ENCODE measurements at places on chromosomes 5 and 9.

DNA sequence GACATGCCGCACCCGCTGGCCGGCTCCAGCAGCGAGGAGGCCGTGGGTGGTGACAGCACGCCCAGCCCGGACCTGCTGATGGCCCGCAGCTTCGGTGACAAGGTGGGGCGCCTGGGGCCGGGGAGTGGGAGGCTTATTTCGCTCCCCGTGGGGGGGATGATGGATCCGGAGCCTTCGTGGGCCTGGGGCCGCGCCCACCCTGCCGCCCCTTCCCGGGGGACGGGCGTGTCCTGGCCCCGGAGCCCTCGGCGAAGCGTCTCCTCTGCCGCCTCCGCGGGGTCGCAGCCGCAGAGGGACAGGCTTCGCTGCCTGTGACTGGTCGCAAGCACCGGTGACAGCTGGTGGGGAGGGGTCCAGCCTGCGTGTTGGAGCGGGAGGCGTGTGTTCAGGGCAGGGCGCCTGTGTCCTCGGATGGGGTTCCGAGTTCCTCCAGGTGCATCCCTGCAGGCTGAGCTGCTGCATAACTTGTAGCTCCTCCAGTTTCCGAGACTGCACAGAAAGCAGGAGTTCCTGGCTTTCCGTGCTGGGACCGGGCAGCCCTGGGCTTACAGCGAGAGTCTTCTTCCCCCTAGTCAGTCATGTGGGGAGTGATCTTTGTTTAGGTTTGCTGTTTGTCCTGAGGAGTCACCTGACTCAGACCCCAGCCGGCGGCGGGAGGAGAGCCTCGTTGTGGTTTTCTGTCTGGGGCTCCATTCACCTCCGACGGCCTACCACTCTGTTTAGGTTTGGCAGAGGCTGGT, 666 bp downstream of the SNX30 start:
- peak; percentile 57 for DNase-seq

DNA sequence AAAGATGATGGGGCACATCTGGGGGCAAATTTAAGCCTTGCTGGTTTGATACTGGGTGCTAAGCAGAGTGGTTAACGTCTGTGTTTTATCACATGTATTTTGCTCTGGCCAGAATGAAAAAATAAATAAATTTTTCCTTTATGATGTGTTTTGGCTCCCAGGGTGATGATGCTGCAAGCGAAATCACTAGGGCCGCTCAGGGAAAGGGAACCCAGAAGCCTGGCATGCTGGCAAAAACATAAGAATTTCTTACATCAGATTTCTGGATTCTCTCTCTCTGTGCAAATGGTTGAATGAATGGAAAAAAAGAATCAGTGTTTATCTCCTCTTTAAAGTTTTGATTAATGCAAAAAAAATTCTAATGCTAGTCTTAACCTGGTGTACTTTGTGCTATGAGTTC, 1975.2 kb upstream of the C9orf72 start:
- DNase-seq, result no peak

GRCh38 chr5:1174122-1174936, 27.1 kb upstream of the SLC6A19 start:
- no peak for DNase-seq

DNA sequence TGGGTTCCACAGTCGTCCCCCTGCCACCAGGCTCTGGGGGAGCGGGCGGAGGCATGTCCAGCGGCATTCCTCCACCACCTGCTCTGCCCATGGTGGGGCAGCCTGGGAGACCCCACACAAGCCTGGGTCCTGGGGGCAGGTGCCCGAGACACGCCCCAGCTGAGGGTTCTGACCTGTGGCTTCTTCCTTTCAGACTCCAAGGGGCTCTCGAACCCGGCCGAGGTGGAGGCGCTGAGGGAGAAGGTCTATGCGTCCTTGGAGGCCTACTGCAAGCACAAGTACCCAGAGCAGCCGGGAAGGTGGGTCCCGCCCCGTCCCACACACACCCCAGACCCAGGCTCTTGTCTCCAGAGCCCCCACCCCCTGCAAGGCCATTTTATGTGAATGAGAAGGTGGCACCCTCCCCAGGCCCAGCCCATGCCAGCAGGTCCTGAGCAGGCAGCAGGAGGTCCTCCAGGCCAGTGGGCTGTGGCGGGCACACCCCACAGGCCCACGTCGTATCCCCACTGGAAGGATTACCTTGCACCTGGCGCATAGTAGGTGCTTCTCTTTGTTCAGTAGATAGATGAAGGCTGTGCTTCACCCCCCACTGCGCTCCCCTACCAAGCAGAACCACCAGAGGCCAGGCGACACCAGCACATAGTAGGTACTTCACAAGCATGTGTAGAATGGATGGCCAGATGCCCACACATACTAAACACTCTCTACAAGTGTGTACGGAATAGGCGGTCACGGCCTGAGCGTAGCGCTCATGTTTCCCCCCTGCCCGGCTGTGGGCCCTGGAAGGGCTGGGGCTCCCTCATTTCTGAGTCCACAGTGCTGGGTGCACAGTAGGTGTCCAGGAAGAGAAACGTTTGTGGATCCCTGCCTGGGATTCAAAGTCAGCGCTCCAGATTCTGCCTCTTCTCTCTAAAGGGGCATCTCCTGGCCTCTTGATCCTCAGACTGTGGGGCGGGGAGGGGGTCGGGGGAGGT, 107.9 kb downstream of the RXRA start:
- DNase-seq, result no peak

GRCh38 chr5:102857076-102857818, 102.1 kb downstream of the PAM start:
- no peak for DNase-seq

DNA sequence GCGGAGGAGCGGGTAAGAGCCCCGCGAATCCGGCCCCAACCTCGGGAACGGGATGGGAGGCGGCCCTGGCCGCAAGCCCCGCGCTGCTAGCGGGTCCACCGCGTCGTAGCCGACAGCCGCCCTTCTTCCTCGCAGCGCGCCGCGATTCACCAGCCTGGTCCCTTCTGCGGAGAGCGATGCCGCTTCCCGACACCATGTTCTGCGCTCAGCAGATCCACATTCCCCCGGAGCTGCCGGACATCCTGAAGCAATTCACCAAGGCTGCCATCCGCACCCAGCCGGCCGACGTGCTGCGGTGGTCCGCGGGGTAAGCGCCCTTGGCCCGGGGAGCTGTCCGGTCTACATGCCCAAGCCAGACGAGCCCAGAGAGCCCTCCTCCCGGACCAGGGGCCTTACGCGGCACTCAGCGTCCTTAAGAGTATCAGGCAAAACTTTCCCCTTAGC, 335 bp downstream of the ROPN1L start:
- DNase-seq, result no peak

DNA sequence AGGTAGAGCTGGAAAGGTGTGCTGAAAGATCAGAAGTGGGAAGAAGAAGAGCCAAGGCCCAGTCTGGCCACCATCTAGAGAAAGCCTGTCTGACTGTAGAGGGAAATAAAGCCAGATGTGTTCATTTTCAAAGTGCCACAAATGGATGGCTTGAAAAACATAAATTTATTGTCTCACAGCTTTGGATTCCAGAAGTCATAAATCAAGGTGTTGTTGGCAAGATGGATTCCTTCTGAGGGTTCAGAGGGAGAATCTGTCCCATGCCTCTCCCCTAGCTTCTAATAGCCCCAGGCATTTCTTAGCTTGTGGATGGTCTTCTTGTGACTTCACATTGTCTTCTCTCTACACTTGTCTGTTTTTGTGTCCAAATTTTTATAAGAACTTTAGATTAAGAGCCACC, 6.2 kb upstream of the PRELID2 start:
- DNase-seq, result no peak

GRCh38 chr5:34858790-34859189, 19.8 kb downstream of the TTC23L start:
- no peak for DNase-seq

GRCh38 chr5:35443803-35444595, 173.7 kb upstream of the SPEF2 start:
- DNase-seq, result no peak

DNA sequence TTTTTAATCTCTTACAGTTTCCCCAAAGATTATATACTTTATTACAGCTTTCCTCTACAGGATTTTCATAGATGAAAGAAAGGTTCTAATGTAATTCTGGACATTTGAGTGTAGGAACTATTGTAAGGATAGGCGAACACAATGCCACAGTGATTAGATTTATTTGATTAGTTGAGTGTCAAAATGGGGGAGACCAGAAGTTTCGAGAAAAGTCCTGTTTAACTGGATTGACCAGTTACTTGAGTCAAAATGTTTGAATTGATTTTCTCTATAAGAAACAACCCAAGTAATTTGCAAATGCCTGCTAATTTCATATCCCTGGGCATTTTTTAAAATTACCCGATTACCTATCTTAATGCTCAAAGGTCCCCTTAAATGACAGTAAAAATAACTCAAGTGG, 50.6 kb downstream of the SMARCA2 start:
- no peak for DNase-seq

DNA sequence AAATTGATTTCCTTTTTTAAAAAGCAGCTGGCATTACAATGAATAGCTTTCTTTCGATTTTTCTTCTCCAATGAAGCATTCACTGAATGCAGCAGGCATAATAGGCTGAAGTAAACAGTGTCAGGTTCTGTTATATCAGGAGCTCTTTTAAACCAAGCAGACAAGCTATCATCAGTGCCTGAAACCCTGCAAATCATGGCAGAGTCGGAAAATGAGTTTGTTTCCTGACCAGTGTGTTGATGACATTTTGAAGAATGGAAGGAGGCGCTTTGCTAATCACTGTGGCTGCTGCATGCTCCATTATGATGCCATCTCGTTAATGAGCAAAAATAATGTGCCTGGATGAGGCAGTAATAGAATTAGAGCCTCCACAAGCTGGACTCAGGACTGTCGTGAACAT, 284.5 kb downstream of the ZNF608 start:
- no peak for DNase-seq

DNA sequence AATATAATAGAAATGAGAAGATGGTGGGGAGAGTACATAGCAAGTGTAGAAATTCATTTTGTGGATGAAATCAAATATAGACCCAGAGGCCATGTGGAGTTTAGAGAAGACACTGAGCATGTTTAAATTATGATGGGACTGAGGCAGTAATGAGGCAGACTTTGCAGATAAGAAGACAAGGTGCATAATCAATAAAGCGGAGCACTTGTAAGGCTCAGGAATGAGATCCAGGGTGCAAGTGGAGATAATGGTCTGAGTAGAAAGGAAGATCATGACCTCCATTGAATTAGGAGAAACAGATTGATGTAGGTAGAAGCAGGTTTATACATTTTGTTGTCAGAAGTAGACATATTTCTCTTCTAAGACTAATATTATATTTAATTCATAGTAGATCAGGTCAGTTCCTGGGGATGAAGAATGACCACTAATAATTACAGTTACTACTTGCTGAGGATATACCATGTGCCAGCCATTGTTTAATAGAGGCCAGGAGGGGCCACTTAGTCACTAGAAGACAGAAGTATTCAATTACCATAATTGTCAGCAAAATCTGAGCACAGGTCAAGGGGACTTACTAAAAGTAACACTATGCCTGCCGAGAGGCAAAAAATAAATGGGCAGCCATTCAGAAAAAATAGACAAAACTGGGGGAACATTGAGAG, 479.8 kb downstream of the DNAH5 start:
- no peak for DNase-seq

DNA sequence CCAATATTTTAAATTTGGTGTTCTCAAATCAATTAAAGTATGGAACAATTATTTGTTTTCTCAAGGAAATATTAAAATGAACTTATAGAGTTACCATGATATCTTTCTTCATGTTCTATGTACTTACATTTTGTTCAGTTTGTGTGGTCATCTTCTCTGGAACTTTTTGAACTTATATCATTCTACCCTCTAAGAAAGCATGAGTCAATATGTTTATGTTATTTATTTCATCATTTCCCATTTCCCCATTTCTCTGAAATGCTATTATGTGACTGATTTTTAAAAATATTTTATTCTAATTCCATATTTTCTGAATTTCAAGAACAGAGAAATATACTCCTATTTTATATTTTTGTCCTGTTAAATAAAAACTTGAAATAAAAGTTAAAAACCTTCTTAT, 123.5 kb upstream of the ACOT12 start:
- DNase-seq, result no peak

DNA sequence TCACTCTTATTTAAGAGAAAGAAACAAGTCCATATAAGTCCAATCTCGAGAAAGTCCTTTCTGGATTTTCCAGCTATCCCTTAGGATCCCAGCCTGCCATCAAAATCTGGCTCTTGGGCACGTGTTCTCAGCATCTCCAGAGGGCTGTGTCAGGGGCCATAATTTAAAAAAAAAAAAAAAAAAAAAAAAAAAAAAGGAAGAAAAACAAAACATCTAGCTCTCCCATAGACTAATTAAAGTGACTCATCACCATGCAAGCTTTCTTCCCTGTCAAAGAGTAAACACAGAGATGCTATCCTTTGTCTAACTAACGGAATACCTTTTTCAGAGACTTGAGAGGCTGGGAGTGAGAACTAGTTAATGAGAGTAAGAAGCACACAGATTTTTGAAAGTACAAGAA, 44.9 kb upstream of the MYO10 start:
- no peak for DNase-seq

Data from smooth muscle cell of the brain vasculature (primary cell).